ENCODE measurements at places on chromosomes 5 and 9.
A peak's percentile ranks its signal among the peaks of the same experiment; 100 is the strongest.

DNA sequence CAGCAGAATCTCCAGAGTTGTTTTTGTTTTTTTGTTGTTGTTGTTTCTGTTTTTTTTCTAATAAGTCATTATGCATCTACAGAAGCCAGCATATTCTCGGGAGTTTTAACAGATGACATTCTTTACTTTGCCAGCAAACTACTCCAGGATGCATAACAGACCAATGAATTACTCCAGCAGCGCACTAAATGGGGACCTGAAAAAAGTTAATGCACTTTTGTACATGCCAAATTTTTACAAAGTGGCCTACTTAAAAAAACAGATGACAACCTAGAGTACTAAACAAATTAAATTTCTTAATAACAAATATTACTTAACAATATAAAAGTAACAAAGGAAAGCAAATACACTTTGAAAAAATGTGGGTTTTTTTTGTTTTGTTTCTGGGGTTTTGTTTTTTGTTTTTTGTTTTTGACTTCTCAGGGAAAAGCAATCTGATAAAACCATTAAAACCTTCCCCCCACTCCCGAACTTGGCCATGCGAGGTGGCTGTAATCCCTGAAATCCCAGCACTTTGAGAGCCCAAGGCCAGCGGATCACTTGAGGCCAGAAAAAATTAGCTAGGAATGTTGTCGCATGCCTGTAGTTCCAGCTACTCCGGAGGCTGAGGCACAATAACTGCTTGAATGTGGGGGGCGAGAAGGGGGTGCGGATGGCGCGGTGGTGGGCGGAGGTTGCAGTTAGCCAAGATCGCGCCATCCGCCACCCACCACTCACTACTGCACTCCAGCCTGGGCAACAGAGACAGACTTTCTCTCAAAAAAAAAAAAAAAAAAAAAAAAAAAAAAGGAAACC is 352.4 kb downstream of the CETN3 start:
- no peak for DNase-seq

- DNase-seq, result no peak
Measured at GRCh38 chr5:62000646-62001045, 305.4 kb upstream of the KIF2A start.

- no peak for DNase-seq
Measured at GRCh38 chr5:66411701-66412100, 184.5 kb upstream of the MAST4 start.

- DNase-seq, result peak; percentile 36
Measured at GRCh38 chr5:103340717-103341388, 82.3 kb downstream of the MACIR start.

GRCh38 chr9:113492343-113493202 is 29.0 kb downstream of the RGS3 start:
- no peak for DNase-seq

DNA sequence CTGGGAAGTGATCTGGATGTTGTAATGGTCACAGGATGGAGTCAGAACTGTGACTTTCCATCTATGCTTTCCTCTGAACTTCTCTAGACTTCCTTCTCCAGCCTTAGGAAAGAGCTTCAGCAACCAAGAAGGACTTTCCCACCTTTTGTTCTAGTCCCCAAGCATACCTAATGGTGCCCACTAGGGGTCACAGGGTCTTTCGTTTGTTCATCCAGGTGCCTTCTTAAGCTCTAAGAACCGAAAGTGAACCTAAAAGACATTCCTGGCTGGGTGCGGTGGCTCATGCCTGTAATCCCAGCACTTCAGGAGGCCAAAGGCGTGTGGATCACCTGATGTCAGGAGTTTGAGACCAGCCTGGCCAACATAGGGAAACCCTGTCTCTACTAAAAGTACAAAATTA is 1.8 kb upstream of the WNT8A start:
- DNase-seq, result peak; percentile 14

GRCh38 chr9:74570879-74571512 is 73.9 kb downstream of the RORB start:
- peak; percentile 62 for DNase-seq

DNA sequence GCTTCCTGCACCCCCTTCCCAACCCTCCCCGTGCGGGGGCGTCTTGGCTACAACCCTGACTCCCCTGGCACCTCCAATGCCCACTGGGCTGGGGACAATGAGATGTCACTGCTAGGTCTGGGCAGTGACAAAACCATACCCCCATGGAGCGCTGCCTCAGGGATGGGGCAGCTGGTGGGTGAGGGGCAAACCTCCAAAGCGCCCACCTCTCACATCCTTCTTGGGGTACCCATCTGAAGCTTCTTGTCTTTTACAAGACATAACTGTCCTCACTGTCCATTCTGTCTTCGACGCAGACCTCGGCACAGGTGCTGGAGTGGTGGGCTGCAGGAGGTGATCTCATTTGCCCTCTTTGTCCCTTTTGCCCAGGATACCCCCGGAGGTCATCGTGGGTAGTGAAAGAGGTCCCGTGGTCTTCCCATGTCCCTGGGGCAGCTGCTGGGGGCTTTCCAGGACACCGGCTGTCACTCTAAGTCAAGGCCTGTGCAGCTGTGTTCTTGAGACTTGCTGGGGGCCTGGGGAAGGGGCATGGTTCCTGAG is 27.8 kb upstream of the CSF1R start:
- no peak for DNase-seq

- no peak for DNase-seq
Measured at GRCh38 chr9:12878351-12878978, 103.6 kb downstream of the LURAP1L start.

- no peak for DNase-seq
Measured at GRCh38 chr5:75021800-75022199, 30.6 kb downstream of the GCNT4 start.

GRCh38 chr5:172758834-172759149 is 12.2 kb downstream of the DUSP1 start:
- no peak for DNase-seq

DNA sequence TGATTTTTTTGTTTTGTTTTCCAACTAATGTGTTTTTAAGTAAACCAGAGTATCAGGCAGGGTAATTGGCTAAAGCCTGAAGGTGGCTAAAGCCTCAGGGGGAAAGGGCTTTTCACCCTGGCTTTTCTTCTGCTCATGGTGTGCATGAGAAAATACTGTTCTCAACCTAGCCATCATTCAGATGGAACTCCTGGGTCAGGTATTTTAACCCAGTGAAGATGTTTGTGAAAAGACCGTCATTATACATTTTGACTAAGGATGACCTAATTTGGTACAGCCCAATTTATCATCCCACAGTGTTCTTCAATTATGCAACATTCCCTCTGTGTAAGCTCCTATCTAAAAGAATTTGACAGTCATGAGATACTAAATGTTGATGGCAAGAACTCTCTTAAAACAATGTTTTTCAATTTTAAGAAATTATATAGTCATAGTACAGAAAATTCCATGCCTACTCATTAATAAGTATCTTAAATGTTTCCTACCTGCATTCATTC is 209.5 kb upstream of the TARS1 start:
- no peak for DNase-seq

GRCh38 chr9:99201603-99202002 is 20.1 kb downstream of the ALG2 start:
- DNase-seq, result no peak

DNA sequence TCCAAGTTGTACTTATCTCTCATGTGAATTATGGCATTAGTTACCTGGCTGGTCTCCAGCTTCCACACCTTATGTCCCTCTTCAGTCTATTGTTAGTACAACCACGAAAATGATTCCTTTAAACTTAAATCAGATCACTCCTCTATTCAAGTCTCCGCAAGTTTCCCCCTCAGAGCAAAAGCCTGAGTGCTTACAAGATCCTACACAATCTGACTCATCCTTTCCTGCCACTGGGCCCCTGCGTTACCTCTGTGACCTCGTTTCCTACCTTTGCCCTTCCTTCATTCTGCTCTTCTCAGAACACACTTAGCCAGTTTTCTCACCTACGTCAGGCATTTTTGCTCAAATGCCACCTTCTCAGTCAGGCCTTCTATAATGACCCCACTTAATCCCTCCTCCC is 45.1 kb upstream of the GLIS3 start:
- DNase-seq, result no peak

DNA sequence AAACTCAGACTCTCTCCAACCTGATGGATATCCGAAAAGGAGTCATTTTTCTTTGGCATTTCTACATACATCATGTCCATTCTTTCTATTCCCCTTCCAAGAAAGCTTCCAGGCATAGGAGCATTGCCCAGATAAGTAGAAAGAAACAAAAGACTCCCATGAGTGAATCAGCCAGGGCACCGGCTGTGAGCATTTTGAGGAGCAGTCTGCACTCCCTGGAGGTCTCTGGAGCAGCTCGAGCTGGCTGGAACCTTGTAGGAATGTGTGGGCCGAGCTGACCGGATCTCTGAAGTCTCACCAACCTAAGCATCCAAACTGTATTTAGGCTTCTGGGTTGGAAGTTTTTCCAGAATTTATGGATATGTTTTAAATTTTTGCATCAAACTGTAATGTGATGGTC is 161.4 kb upstream of the TRPC7 start:
- DNase-seq, result no peak

DNA sequence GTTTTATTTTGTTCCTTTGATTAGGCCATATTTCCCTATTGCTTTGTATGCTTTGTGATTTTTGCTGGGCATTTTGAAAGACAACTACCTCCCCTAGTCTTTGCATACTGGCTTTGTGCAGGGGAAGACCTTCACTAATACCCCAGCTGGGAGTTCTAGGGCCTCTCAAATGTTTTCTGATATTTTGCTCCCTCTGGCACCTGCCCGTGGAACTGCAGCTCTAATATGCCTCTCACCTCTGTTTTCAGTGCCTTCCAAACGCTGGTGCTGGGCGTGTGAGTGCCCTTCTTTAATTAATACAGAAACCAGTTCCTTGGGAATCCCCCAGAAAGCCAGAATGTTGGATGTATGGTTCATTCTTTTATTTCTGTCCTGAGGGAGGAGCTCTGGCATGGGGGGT is 204.5 kb downstream of the COMMD10 start:
- peak; percentile 30 for DNase-seq

DNA sequence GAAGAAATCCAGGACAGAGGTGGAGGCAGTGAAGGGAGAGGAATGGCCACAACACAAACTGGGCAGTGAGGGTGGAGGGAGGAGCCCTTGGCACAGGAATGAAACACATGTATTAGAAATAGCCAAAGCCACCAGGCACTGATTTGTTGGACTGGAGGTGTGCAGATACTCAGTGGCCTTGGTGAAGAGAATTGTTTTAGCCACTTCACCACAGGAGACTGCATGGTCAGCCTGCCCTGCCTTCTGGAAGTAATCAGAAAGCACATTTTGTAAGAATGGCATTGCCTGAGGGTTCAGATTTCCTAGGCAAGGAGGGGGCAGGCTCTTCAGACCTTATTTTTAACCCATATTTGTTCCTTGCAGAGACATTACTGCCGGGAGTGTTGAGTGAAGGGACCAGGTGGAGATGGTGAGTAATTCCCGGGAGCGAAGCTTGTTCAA is 2.2 kb downstream of the SGCD start:
- no peak for DNase-seq

GRCh38 chr5:145887217-145887616 is 14.4 kb upstream of the GRXCR2 start:
- DNase-seq, result peak; percentile 76

- no peak for DNase-seq
Measured at GRCh38 chr5:141517880-141518617, 29.2 kb downstream of the PCDHGC5 start.

GRCh38 chr9:37128051-37128450 is 7.7 kb downstream of the ZCCHC7 start:
- no peak for DNase-seq

DNA sequence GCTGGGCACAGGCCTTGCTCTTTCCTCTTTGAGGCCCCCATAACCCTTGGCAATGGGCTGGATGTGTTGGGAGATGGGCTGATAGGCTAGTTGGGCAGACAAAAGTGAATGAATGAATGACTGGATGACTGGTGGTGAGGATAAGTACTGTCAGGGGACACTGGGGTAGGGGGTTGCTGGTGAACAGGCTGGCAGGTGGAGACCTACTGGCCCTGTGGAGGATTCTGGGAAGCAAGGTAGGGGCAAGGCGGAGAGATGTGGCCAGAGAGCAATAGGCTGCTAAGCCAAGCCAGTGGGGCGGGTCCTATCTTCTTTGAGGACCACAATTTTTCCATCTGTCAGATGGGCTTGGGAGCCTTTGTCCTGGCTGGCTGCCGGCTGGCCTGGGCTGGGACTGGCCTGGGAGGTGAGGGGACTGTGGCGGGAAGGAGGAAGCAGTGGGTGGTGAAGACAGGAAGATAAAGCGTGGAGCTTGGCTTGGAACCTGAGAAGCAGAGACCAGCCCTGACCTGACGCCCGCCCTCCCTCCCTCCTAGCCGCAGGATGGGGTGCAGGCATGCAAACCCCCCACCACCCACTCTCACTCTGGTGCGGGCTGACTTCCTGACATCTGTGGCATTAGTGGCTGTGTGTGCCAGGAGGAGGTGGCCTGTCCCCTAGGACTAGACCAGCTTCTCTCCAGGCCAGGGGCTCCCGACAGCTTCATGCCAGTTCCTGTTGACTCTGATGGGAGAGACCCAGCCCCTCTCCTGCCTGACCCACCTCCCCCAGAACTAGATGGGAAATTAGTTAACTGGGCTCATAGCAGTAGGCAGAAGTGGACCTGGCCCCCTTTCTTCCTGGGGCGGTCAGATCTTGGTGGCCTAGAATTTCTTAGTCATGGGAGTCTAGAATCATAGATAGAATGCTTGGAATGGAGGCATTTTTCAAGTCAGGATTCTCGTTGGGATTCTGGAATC is 9.5 kb downstream of the CXXC5 start:
- peak; percentile 72 for DNase-seq

- DNase-seq, result no peak
Measured at GRCh38 chr9:35499029-35499700, 9.3 kb downstream of the RUSC2 start.

DNA sequence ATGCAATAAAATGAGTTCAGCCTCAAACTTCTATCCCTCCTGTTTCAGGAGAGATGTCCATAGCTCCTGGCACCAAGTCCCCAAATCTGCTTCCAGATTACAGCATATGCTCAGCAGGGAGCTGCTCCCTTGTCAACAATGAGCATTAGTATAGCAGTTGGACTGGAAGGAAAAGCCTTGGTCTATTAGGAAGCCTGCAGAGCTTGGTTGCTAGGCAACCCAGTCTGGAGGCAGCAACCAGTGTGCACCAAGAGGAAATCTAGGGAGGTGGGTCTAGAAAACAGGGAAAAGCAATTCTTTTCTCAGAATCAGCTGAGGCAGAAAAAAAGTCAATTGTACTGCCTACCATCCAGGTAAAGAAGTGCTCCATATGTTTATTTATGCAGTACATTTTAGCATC is 229.5 kb upstream of the NMUR2 start:
- DNase-seq, result no peak

DNA sequence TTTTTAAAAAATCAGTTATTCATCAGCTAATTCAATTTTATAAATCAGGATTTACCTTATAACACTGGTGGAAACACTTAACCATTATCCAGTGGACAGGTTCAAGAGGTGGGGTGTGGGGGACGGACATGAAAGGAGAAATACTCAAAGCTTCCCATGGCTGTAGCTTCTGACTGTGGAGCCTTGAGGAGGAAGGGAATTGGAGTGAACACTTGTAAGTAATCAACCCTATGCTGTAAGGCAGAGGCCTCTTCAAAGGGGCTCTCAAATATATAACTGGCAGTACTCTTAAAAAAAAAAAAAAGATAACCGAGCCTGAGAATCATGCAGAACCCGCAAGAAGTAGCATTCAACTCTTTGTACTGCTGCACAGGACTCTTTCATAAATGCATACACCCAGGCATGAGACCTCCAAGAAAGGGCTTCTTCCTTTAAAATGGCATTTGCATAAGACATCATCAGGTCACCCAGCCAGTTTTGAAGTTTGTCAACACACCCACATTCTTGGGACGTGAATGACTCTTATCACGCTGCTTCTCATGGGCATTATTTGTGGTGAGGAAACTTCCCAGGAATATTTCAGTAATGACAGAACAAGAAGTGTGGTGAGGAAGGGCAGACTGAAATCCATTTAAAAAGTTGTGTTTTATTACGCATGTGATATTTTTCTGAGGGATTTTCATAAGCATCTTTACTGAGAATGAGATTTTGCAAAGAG is 8.1 kb downstream of the OSMR start:
- DNase-seq, result no peak
